ENCODE measurements at places on chromosomes 6 and 20. TPM values are rescaled to one million over a fixed set of nuclear protein-coding genes. Genes with fewer than 3 reads are reported as not detected.
A peak's percentile ranks its signal among the peaks of the same experiment; 100 is the strongest.

DNMT3B gene
- 0.82 TPM for total RNA-seq

CLIC5 gene
- total RNA-seq: 2.3 TPM

PTGIS gene
- not detected for total RNA-seq

ZNF341 gene
- total RNA-seq: 5.2 TPM

STX11 gene
- 3.0 TPM for total RNA-seq

NRSN1 gene
- not detected for total RNA-seq

TFAP2B gene
- total RNA-seq: not detected

SLC22A1 gene
- total RNA-seq: 2.3 TPM

CTCFL gene
- not detected for total RNA-seq

BEND6 gene
- total RNA-seq: not detected

MATN4 gene
- total RNA-seq: not detected

ACTL10 gene
- total RNA-seq: 4.5 TPM

NKAPL gene
- 1.2 TPM for total RNA-seq

GRCh38 chr20:38260378-38261053 lies at the start of gene KIAA1755:
KIAA1755 (minus strand) TSS chr20:38260735; CDS start chr20:38260500, 235 bp downstream.
- no peak for DNase-seq

DNA sequence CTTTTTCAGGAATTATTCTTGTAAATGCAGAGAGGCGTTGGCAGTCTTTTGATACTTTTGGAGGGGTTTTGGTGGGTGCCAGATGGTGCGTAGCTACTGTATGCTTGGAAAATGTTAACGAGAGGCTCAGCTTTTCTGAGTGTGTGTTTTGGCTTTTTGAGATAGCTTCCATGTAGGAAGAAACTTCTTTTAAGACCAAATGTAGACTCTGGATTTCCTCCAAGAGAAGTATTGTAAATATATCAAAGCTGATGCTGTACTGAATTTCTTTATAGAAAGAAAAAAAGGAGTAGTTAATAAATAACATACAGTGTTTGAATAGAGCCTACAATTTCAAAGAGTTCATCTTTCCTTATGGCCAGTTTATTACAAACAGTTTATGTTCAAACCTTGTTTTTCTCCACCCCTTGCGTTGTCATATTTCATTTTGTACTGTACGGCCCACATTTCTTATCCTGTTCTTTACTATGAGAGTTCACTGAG lies 16.7 kb downstream of the TIAM2 start:
- no peak for DNase-seq

DNA sequence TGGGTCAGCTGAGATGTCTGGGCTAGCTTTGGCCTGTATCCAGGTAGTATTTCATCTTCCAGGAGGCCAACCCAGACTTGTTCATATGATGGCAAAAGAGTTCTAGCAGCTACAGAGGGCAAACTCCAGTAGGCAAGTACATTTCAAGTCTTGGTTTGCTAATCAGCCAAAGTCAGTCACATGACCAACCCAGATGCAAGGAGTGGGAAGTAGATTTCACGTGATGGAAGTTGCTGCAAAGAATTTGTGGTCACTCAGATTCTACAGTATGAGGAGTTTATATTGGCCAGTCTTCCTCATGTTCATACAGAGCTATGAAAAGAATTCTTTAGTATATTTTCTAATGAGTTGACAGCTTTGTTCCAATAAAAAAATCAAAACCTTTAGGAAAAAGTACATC lies 101.8 kb downstream of the PHACTR1 start:
- DNase-seq: no peak

DNA sequence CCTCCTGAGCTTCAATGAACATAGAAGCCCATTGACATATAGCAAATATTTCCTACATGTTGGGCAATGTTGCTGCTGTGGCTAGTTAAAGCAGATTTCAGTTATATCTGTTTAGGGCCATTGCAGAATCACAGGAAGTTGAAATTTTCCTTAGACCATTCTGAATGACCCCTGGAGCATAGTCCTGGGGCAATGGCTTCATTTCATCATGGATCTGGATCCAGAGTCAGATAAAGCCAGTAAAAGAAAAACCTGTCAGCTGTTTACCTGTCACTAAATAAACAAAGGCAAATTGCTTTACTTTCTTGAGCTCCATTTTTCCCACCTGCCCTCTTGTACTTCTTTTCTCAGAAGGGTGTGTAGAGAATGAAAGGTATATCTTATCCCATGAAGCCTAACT lies 494.0 kb upstream of the MAP3K7 start:
- DNase-seq: no peak

DNA sequence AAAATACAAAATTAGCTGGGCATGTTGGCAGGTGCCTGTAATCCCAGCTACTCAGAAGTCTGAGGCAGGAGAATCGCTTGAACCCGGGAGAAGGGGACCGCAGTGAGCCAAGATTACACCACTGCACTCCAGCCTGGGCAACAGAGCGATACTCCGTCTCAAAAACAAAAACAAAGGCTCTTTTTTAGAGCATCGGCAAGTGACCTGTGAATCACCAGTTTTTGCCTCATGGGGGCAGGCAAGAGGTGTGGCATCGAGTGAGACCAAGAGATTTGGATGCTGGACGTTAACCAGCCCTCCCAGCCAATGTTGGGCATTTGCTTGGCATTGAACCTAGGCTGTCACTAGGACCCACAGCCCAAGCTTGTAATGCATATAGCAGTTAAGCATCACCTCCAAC lies 14.6 kb upstream of the CDK5RAP1 start:
- peak; percentile 12 for DNase-seq

GRCh38 chr6:106084106-106084988 lies 1.8 kb upstream of the PRDM1 start:
- DNase-seq: no peak

- peak; percentile 79 for DNase-seq
Observed at GRCh38 chr6:149545258-149545753, 537 bp downstream of the PPIL4 start.

DNA sequence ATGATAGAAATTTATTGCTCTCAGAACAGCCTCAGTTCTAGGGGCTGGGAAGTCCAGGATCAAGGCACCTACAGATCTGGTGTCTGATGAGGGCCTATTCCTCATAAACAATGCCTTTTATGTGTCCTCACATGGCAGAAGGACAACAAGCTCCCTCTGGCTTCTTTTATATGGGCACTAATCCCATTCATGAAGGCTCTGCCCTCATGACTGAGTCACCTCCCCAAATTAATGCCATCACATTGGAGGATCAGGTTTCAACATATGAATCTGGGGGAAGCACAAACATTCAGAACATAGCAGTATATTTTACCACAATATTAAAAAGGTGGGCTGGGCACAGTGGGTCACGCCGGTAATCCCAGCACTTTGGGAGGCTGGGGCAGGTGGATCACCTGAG lies 58.5 kb upstream of the CCN6 start:
- no peak for DNase-seq

- DNase-seq: no peak
Observed at GRCh38 chr6:90226257-90226656, 70.4 kb downstream of the BACH2 start.

GRCh38 chr6:131216246-131216645 lies 81.0 kb downstream of the AKAP7 start:
- no peak for DNase-seq

DNA sequence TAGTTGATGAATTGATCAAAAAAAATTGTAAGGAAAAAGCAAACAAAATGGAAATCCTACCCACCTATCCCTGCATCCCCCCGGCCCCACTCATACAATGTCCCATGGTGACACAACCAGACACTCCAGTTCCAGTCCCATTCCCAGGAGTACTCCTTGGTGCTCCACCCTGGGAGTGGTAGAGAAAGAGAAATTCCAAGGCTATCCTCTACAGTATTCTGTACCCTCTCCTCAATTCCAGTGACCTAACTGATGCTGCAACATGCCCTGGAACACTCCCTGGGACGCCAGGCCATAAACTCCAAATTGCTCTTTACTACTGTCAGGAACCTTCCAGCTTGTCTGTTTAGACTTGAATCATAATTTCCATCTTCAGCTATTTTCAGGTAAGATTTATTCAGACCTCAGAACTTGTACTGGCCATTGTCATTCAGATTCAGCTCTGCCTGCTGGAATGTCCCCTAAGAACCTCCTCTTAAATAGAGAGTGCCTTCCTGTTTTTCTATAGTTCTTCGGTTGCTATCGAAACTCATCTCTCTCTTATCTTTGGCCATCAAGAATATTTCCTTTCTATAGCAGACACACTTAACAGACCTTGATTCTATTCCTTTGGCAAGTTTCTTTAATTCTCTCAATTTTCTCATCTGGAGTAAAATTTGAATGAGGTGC lies 8.7 kb downstream of the GPX6 start:
- DNase-seq: no peak

DNA sequence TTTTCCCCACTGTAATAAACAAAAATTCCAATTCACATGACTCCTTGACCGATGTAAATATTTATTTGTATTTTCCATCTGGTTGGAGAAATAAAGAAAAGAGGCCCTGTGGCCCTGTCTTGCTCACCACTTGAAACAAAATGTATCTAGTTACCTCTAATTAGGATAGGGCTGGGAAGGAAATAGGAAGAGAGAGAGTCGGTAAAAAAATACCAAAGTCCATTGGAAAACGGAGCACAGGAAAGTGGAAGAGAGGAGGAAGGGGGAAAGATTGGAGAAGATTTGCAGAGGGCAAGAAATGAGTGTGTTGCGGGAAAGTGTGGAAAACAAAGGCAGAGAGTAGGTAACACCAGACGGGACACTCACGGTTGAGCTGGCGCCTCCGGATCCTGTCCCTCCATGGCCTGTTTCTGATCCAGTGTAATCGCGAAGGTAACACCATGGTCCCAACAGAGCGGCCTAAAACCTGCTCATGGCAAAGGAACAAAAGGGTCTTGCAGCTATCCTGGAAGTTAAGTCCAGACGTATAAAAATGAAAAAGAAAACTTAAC lies 105.8 kb upstream of the RIPOR2 start:
- no peak for DNase-seq

DNA sequence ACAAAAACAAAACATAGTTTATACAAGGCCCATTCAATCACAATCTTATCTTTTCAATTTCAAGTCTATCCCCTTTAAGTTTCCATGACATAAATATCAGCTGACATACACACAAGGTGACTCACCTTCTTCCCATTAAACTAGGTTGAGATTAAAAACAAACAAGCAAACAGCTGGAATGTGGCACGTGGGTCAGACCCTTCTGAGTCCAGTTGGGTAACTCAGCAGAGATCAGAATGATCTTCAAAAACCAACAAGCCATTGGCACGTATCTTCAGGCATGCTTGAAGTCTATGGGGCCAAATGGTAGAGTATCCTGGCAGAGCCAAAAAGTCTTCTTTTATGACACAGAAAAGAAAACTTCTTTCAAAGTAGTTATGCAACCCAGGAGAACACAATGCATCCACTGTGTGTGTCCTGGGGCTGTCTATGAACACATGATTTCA lies 603.5 kb upstream of the CITED2 start:
- DNase-seq: no peak

GRCh38 chr6:111205502-111205901 lies 118.2 kb downstream of the SLC16A10 start:
- DNase-seq: no peak

DNA sequence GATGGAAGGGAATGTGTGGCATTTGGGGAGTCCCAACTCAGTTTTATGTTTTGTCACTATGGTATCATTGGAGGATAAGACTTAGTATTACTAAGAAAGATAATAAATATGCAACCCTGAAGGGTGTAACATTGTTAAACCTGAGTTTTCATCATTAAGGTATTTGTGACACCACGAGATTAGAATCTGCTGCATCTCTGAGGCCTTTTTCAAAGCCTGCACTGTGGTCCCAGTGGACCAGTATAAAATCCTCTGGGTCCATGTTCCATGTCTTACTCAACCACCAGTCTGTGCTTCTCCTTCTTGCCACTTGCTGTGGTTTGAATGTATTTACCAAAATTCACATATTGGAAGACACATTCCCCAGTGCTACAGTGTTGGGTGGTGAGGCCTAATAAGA lies 130.6 kb downstream of the TBX18 start:
- DNase-seq: no peak

GRCh38 chr6:44782892-44783291 lies 395.4 kb downstream of the CDC5L start:
- no peak for DNase-seq

DNA sequence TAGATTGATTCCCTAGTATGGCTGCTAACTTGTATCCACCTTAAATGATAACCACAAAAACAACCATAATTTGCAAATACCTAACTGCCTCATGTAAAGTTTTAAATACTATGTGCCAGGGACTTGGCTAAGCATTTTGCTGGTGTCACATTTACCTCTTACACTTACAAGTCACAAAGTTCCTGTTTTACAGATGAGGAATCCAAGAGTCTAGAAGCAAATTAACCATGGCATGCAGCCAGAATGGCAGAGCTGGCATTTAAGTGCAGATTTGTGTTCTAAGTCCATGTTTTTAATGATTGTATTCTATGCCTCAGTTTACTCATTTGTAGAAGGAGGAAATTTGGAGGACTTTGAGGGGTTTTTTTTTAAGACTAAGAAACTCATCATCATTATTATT lies 696.7 kb downstream of the PTPRT start:
- DNase-seq: no peak

DNA sequence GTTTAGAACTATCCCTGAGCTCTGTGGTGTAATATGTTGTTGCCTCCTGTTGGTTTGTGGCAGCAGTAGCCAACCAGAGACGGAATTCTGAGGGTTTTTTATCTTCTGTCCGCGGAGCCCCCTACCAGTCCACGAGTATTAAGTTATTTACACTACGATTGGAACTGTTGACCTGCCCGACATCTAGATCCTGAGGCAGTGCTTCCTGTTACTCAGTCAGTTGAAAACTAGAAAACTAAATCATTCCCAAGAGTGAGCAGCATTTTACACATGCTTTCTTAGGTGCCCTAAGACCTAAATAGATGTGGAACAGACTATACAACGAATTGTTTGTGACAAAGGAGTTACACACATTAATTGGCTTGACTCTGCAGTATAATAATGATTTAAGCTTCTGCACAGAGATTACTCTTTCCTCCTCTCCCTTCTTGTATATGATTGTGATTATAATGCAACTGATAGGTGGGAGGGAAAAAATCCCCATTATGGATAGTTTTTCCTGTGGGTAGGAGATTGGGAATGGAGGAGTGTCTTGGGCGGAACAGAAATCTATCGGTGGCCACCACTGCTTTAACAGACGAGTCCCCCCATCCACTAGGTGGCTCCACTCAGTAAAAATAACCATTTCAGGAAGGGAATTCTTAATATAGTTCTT lies 1.7 kb downstream of the LOC128125822 start:
- DNase-seq: peak; percentile 29

GRCh38 chr20:60057123-60057865 lies 99.1 kb downstream of the CDH26 start:
- peak; percentile 42 for DNase-seq

DNA sequence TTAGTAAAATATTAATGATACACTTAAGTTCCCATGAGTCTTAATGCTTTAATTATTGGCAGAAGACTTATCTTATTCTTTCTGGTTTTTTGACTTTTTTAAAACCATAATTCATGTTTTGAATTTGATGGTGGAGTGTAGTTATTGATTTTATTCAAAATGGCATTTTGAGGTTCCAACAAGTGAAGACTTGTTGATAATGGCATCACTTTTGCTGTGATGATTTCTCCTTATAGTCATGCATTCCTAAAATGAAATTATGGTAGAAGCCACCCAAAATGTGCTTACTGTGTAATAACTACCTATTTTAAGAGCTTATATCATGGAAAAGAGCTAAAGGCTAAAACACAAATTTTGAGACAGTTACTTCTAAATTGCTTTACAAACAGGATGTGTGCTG lies 2.2 kb downstream of the DOP1A start:
- DNase-seq: no peak

- no peak for DNase-seq
Observed at GRCh38 chr20:40442181-40442963, 246.7 kb downstream of the MAFB start.

- no peak for DNase-seq
Observed at GRCh38 chr6:73951183-73951582, 255.2 kb downstream of the CD109 start.

- DNase-seq: no peak
Observed at GRCh38 chr6:27861276-27861840, 50.8 kb downstream of the OR2B2 start.

Measured in naive thymus-derived CD8-positive, alpha-beta T cell (primary cell).